ENCODE measurements at places on chromosomes 12 and 14.

GRCh38 chr12:111451232-111451631 is 45.5 kb downstream of the SH2B3 start:
- DNase-seq = no peak

GRCh38 chr12:129665414-129665813 is 238.4 kb downstream of the TMEM132D start:
- no peak for DNase-seq

GRCh38 chr12:38153737-38154061 is 162.9 kb upstream of the ALG10B start:
- DNase-seq = no peak

DNA sequence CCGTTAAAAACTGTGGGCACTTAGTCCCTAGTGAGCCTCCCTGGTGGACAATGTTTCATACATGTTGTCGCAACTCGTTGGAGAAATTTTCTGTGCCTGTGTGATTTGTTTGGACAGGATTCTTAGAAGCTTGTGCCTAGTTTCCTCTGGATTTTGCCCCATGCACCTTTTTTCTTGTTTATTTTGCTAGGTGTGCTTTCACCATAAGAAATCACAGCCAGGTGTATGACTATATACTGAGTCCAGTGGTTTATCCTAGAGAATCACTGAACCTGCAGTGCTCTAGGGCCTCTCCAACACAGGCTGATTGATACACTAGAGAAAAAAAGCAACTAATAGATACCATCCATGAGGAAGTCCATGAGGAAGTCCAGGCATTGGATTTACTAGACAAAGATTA is 33.1 kb upstream of the OASL start:
- no peak for DNase-seq

GRCh38 chr14:93732524-93732923 is 55.8 kb downstream of the PRIMA1 start:
- no peak for DNase-seq

DNA sequence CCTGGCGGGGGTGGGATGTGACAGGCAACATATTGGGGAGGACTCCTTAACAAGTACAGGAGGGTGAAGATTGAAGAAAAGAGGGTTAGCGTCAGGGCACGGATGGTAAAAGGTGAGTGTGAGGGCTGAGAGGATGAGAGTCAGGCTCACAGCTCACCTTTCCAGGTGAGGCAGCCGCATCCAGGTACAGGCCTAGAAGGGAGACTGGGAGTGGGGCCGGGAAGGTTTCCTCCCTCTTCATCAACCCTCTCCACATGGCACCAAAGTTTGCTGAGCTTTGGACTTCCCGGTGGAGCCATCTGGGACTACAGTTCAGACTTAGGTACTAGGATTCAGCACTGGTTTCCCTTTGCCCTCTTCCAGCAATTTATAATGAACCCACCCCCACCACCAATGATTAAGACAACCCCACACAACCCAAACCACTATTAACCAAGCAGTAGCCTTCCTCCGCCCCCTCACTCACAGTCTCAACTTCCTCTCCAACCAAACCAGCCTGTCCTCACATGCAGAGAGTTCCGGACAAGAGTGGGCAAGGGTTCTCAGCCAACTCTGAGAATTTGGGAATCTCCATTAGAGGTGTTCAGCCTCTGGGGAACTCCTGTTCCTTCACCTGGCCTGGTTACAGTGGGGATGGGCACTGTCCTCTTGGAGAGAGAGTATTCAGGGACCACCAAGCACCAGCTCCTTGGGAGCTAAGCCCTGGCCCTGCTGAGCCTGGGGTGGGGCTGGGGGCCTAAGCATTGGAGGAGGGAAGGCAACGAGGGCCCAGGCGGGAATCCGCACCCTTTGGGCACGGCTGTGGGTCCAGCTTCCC is 2.4 kb upstream of the HOXC4 start:
- no peak for DNase-seq

Measured in mucosa of descending colon (tissue), 3 donors.